ENCODE measurements at places on chromosomes 5 and 9.

- no peak for DNase-seq
Measured at GRCh38 chr5:80149161-80149609, 106.7 kb downstream of the SERINC5 start.

GRCh38 chr5:76074487-76075065 is 8.6 kb upstream of the SV2C start:
- peak; percentile 29 for DNase-seq

DNA sequence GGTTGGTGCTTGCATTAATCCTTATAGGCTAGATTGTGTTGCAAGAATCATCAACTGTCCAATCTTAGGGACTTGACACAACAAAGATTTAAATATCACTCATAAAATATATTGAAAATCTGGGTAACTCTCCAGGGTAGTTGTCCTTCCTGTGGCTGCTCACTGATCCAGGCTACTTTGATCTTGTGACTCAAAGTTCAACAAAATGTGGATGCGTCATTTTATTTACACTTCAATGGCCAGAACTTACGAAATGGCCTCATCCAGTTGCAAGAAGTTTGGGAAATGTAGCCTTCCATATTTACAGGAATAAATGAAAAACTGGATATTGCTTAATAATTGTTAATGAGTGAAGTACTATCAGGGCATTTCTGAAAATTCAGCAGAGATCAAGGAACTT is 235.5 kb upstream of the ACTBL2 start:
- no peak for DNase-seq

GRCh38 chr5:172789687-172790495 is 18.9 kb upstream of the DUSP1 start:
- no peak for DNase-seq

DNA sequence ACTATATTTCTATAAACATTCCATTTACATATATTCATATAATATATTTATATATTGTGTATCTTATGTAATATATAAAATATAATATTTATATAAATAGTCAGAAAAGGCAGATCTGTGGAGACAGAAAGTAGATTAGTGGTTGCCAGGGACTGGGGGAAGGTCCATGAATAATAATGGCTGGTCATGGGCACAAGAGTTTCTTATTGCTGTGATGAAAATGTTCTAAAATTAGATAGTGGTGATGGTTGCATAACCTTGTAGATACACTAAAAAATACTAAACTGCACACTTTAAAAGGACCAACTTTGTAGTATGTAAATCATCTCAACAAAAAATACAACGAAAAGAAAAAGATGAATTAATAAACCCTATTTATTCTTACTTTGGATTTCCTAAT is 47.3 kb downstream of the NUP155 start:
- no peak for DNase-seq

DNA sequence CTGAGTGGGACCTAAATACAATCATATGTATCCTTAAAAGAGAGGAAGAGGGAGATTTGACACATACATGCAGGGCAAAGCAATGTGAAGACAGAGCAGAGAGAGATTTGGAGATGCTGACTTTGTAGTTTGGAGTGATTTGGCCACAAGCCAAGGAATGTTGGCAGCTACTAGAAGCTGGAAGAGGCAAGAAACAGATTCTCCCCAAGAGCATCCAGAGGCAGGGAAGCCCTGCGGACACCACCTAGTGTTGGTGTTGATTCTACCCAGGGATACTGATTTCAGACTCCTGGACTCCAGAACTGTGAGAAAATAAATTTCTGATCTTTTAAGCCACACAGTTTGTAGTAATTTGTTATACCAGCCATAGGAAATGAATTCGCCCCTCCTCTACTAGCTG is 64.9 kb upstream of the OSMR start:
- no peak for DNase-seq

DNA sequence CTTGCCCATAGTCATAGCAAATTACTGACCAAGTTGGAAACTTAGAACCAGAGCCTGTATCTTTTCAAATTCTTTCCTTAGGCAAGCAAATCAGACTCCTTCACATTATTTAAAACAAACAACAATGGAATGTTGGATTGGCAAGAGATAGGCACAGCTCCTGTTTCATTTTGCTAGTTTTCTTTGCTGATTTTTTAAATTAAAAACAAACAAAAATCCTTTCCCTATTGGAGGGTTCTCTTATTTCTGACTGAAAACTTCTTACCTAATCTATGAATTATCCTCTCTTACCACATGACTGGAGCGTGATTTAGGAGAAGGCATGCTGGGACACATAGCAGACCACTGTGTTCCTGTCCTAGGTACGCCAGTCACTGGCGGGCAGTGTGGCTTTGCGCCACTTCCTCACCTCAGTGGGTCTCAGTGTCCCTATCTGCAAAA is 63.0 kb downstream of the TTC39B start:
- no peak for DNase-seq

DNA sequence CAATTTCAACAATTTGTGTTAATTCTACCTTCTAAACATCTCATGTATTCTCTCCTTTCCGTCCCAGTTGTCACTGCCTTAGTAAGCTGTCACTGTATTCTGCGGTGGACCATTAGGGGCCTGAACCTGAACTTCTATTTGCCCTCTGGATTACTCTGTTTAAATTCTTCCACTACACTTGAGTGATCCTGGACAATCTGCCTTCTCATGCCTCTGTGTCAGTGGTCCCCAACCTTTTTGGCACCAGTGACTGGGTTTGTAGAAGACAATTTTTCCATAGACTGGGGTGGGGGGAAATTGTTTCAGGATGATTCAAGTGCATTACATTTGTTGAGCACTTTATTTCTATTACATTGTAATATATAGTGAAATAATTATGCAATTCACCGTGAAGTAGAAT is 1157.6 kb upstream of the SEMA6A start:
- DNase-seq: no peak

- no peak for DNase-seq
Measured at GRCh38 chr9:134225186-134225585, 60.8 kb upstream of the RNU6ATAC start.

- DNase-seq: no peak
Measured at GRCh38 chr9:134884492-134884891, 3.9 kb downstream of the FCN2 start.

GRCh38 chr9:136482046-136482792 is 621 bp downstream of the SEC16A start:
- DNase-seq: no peak

DNA sequence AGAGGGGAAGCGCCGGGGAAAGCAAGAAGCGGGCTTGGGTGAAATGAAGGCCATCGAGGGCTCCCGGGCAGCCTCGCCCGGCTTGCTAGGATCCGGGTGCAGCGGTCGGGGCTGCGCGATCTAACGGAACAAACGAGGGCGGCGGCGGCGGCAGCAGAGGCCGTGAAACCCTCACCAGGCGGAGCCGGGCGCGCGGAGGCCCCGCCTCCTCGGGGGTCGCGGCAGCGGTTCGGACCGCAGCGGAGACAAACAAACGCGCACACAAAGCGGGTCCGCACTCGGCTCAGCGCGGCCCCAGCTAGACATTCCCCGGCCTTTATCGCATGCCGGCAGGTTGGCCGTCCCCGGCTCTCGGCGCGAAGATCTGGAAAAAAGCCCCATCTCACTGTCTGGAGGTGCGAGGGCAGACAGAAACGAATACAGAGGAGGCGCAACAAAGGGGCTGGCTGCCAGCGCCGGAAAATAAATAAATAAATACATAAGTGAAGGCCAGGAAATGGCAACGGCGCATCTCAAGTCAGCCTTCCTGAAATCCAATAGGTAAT is 10.5 kb upstream of the TRIM36 start:
- DNase-seq: peak; percentile 45

GRCh38 chr9:127219520-127219919 is 45.1 kb upstream of the GARNL3 start:
- DNase-seq: no peak

- no peak for DNase-seq
Measured at GRCh38 chr5:140611020-140611521, 21.9 kb downstream of the CD14 start.

- DNase-seq: no peak
Measured at GRCh38 chr5:163888366-163888765, 382.9 kb downstream of the MAT2B start.

DNA sequence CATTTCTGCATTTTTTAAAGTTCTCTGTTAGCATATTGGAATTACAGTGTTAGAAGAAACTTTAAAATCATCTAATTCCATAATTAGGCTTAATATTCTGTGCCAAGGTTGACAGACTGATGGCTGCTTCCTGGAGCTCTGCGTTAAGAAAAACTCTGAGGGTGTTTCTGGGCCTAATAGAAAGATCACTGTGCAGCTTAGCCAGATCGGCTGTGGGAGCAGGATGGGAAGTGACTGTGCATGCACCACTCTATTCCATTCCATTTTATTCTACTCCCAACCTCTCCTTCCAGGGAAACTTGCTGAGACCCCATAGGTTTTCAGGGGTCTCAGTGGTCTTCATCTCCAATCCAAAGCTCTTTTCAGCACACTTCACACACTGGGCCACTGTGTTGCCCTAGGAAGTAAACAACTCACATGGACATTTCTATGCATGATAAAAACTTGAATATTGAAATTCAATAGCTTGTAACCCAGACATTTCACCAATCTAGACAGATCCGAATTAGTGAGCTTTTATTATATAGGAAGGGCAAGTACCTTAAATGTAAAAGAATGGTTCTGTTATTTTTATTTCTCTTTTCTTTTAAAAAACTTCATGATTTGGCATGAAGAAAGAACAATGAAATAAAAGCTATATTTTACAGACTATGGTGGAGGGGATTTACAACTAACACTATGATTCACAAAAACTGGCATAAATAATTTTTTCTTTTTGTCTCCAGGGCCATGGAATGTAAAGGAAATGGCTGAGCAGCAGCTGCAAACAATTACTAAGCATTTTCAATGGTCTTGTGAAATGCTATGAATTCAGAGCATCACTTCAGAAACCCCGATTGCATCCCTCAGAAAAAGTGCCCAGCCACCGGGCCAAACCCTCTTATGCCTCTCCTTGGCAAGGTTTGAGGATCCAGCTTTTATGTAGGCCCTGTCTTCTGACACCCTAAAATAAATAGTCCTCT is 51.4 kb upstream of the DAB2 start:
- no peak for DNase-seq

Data from bone marrow (tissue), 2 donors.